ENCODE measurements at places on chromosomes 4 and X. TPM values are rescaled to one million over a fixed set of nuclear protein-coding genes. Genes with fewer than 3 reads are reported as not detected.

GRCh38 chr4:142480244-142480643, 365.9 kb downstream of the INPP4B start:
- no peak for DNase-seq

- no peak for DNase-seq
These were observed 66.0 kb upstream of the DDX60 start for GRCh38 chr4:168384437-168385141.

DNA sequence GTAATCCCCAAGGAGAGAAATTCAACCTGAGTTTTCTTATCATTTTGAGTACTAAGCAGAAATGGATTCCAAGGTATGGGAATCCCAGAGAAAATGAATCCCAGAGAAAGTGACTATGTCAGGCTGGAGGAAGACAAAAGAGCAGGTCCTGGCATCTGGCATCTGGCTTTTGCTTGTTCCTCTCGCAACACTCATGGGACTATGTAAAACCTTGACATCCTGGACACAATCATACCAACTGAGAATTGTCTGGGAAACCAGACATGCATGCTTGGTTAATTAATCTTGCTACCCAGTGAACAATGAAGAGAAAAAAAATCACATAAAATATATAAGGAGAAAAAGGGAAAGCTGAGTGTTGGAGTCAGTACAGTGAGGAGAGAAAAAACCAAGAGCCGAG, 12.9 kb downstream of the DCAF8L1 start:
- no peak for DNase-seq

The ASMT gene
- 0.61 TPM for polyA plus RNA-seq

- DNase-seq: no peak
These were observed 129.8 kb upstream of the MAGEB2 start for GRCh38 chrX:30085571-30085970.

The CT45A10 gene
- polyA plus RNA-seq: 3.3 TPM
